ENCODE measurements at places on chromosomes 5 and 9.

DNA sequence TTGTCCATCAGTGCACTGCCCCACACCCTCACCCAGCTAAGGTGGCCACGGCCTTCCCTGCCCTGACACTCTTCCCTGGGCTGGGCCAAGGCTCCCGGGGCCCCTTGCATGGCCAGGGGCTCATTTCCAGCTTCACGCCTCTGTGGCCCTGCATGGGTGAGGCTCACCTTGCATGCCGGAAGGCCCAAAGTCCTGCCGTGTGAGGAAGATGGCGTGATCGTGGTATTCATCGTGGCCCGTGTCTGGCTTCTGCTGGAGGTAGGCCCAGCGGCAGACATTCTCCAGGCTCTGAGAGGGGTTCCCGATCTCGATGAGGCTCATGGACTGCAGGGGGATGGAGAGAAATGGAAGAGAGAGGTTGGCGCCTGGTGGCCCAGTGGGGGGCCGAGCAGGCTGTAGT lies 98.4 kb downstream of the ZNF354C start:
- DNase-seq, result no peak

- DNase-seq, result peak; percentile 87
Measured at GRCh38 chr5:39217365-39218281, 1.7 kb downstream of the FYB1 start.

- no peak for DNase-seq
Measured at GRCh38 chr5:168295574-168296201, 4.2 kb downstream of the WWC1 start.

DNA sequence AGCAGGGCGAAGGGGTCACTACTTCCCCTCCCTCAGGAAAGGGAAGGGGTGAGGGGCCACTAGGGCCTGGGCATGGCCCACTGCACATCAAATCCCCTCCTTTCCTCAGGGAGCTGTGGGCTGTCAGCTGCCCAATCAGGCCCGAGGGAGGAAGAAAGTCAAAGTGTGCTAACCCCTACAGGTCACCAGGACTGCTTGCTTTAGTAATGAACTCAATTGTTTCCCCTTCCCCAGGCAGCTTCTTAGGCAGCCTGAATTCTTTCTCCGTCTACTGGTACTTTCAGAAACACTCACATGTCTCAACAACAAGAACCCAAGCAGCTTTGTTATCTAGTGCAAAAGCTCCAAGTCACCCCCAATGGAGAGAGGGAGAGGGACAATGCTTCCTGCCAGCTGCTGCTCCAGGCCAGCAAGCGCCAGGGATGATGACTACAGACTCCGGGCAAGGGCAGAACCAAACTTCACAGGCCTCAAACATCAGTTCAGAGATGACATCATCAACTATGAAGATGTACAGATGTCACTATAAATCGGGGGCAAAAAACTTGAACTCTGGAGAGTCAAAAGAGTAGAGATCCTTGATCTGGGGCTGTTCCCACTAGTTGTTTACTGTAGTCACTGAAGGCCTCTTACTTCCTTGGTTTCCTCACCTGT lies 100.7 kb downstream of the SLIT3 start:
- DNase-seq, result no peak

Measured in activated CD4-positive, alpha-beta T cell treated with anti-CD3 and anti-CD28 coated beads for 36 hours (primary cell).